Cardiac muscle cell (in vitro differentiated cells and primary cell): ENCODE measurements at places on chromosomes 6 and 20. TPM values are rescaled to one million over a fixed set of nuclear protein-coding genes. Genes with fewer than 3 reads are reported as not detected.
A peak's percentile ranks its signal among the peaks of the same experiment; 100 is the strongest.

DNA sequence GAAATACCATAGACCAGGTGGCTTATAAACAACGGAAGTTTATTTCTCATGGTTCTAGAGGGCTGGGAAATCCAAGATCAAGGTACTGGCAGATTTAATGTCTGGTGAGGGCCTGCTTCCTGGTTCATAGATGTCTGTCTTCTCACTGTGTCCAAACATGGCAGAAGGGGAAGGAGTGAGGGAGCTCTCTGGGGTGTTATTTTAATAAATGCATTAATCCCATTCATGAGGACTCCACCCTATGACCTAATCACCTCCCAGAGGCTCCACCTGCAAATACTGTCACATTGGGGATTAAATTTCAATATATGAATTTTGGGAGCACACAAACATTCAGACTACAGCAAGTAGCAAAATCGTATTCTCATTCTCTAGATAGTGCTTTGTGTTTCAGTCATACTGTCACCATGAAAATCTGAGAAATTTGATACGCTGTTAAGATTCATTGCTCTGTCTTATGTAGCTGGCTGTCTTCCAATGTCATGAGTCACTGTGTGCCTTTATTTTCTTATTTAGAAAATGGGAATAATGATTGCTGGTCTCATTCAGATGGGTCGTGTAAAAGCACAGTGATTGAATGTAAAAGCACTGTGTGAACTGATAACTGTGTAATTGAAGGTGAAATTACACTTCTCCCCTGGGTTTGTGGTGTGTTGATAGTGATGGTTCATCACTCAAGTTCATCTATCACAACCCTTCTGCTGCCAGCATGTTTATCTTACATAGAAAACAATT is 8.9 kb upstream of the ERVFRD-1 start:
- DNase-seq: no peak

DNA sequence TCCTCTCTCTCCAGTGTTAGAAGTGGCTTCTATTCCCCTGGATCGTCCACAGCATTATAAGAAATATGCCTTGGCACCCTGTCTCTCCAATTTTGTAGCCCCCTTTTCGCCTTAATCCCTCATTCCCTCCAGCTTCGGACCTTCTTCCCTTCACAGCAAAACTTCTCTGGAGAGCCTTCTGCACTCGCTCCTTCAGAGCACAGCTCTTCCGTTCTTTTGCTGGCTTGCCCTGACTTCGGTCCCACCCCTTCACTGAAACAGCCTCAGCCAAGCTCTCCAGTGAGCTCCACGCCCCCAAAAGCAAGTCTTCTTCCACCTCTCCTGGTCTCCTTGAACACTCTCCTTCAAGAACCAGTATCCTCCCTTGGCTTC is 134.7 kb upstream of the RNF24 start:
- peak; percentile 78 for DNase-seq

DNA sequence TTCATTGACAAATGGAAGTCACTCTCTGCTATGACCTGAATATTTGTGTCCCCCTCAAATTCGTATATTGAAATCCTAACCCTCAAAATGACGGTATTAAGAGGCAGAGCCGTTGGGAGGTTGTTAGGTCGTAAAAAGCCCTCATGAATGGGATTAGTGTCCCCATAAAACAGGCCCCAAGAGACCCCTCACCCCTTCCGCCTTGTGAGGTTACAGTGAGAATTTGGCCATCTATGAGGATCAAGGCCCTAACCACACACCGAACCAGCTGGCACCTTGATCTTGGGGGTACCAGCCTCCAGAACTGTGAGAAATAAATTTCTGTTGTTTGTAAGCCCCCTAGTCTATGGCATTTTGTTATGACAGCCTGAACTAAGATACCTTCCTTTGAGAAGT is 52.5 kb upstream of the SLC22A16 start:
- DNase-seq: no peak

DNA sequence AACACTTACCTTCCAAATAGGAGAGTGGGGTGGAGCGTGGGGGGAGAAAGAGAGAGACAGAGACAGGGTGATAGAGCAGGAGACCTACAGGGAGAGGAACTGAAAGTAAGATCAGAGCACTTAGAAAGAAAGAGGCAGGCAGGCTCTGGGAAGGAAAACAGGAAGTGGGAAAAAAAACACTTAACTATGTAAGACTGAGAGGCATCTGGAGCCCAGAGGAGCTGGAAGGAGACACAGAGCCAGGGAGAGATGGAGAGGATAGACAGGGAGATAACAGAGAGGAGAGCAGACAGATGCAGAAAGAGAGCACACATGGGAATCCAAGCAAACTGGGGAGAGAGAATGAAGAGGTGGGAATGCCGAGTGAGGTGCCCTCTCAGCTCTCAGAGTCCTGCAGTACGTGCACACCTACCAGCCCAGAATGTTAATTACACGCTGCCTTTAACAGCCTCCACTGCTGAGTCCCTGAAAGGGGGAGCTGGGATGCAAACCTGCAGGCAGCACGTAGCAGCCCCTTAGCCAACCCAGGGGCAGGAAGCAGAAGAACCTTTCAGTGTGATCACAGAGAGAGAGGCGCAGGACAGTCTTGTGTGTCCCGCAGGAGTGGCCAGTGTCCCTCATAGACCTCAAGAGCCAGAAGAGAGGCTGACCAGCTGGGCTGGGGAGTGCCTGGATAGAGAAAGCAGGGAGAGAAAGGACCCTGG is 132.7 kb upstream of the LRFN2 start:
- DNase-seq: peak; percentile 60

DNA sequence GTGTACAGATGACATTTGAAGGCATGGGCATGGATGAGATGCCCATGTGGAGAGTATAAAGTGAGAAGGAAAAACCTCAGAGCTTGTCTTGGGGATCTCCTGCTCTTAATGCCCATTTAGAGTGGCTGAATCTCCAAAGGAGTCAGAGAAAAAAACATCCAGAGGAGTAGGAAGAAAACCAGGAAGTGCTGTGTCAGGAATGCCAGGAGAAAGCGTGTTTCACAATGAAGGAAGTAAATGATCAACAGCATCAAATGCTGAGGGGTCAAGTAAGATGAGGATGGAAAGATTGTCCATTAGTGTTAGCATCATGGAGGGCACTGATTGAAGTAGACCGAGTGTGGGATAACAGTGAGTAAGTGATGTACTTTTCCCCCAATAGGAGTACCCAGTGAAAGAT is 56.1 kb downstream of the FIG4 start:
- DNase-seq: no peak

DNA sequence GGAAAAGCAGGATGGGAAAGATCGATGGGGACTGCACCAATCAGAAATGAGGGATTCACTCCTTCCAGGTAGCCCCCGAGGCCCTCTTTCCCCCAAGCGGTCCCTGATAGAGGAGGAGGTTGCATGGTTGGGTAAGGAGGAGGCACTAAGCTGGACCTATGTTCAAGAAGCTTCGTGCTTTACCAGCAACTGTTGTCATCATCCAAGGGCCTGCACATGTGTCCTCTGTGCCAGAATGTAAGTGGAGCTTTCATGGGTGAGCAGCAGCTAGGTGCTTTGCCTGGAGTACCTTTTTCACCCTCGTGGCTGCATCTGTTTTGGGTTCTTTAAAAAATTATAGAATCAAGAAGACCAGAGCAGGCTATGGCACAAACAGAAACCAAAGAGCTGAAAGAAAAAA is 54.0 kb downstream of the GMPR start:
- no peak for DNase-seq

DNA sequence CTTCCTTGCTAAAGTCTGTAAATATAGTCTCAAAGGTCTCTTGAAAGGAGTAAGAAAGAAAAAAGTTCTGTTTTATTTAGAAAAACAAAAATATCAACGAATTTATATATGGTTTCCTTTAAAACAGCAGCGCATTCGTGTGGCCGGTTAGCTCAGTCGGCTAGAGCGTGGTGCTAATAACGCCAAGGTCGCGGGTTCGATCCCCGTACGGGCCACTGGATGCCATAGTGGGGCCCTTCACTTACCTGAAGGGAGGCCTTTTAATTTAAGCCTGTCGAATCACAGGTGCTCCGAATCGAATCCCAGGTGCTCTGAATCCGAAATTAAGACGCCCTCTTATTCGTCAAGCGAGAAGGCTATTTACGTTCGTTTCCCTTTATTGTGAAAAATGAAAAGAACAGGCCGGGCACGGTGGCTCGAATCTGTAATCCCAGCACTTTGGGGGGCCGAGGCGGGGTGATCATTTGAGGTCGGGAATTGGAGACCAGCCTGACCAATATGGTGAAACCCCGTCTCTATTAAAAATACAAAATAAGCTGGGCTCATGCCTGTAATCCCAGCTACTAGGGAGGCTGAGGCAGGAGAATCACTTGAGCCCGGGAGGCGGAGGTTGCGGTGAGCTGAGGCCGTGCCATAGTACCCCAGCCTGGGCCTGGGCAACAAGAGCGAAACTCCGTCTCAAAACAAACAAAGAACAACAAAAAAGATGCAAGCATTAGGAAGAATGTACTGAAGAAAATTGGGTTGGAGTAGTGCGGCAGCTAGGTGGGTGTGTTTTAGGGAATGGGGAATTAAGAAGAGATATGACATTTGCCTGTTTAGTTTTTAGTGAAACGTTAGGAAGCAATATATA is 195.8 kb upstream of the ZNF184 start:
- DNase-seq: peak; percentile 50

DNA sequence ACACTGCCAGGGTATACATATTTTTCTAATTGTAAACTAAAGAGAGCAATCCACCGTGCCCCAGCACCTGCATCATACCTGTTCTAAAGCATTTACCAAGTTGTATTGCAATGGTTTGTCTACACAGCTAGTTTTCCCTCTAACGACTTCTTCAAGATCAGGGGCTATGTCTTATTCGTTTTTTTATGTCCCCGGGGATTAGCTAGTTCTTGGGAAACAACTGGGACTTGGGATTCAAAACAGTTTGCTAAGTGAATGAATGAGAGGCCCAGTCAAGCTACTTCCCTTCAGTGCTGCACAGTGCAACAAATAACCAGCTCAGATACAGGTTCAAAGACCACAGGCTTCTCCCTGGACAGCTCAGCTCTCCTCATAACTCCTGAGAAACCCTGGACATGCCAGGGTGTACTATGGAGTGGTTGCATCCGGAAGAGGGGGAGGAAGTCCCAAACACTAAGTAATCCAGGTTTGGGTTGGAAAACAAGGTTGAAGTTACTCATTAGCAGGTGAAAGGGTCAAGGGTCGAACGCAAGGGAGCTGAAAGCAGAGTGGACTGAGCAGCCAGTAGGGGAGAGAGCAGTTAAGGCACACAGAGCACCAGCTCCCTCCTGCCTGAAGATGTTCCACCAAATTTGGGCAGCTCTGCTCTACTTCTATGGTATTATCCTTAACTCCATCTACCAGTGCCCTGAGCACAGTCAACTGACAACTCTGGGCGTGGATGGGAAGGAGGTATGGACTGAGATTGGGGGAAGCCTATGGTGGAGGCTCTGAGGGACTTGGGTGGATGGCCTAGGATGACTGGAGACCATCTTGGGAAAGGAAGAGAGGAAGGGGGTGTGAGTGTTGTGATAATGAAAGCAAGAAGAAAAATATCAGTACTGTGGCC is at the start of gene APOM:
TSS of gene APOM (plus strand) at position 546 of the 889 bp plus-strand sequence. CDS start at position 619, 73 bp downstream.
- no peak for DNase-seq

GRCh38 chr20:24643731-24644626 is 174.6 kb downstream of the SYNDIG1 start:
- DNase-seq: no peak

GRCh38 chr6:137798846-137799245 is 68.2 kb upstream of the TNFAIP3 start:
- DNase-seq: no peak

DNA sequence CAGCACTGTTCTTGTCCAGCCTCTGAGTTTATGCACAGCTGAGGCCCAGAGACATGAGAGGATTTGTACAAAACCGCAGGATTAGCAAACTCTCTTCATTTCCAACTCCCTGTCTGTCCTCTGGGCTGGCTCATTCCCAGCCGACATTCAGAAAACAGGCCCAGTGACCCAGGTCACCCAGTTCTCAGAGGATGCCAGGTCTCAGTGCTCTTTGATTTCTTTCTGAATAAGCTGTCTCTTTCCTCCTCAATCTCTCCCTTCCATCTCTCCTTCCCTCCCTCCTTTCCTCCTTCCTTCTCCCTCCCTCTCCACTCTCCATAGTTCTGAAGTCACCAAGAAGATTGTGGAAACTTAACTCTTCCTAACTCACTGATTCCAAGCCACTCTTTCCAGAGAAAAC is 372.7 kb upstream of the SULF2 start:
- no peak for DNase-seq

GRCh38 chr20:62355516-62355877 is 11.6 kb downstream of the LAMA5 start:
- peak; percentile 41 for DNase-seq

GRCh38 chr20:63877755-63878470 is 12.8 kb downstream of the TPD52L2 start:
- no peak for DNase-seq

GRCh38 chr6:45696738-45697137 is 318.9 kb downstream of the CLIC5 start:
- DNase-seq: no peak

DNA sequence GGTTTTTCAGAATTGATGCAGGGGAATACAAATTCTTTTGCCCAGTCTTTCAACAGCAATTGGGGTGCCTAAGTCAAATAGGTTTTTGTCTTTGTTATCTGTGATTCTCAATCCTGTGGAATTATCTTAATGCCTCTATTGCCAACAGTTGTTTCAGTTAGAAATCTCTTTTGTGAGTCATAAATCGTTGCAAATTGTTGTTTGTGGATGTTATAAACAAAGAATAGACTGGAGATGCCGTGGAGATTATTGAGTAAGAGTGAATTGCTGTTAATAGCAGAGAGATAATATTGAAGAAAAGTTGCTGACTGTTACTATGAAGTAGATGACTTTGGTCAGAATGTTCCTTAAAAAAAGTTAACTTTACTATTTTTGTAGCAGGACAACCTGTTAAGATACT is 63.7 kb upstream of the POPDC3 start:
- DNase-seq: no peak

GRCh38 chr6:160344271-160344670 is 3.9 kb upstream of the SLC22A3 start:
- DNase-seq: no peak

DNA sequence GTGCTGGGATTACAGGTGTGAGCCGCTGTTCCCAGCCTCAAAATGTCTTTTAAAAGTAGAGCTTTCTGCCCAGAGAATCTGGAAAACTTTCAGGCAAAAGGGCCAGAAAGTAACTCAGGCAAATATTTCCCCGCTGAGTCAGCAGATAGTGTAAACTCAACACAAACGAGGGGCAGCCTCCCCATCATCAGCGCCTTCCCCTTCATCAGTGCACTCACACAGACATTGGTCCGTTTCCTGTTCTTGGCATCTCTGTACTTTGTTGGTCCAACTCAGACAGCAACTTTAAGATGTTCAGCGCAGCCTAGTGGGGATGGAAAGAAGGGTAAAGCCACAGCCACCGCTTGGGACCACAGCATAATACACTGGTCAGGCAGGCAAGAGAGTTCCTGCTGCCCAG is 69.5 kb downstream of the CSE1L start:
- DNase-seq: no peak

- DNase-seq: no peak
Measured at GRCh38 chr6:81700414-81700813, 52.1 kb downstream of the TENT5A start.

Gene GLP1R
- total RNA-seq: 0.11 and 0.12 TPM in 2 replicates

Gene SOD2
- 172 and 176 TPM in 2 replicates for total RNA-seq

Gene ADTRP
- not detected in 2 replicates for total RNA-seq

Gene TRIM10
- total RNA-seq: not detected in 2 replicates

Gene TP53TG5
- 0.32 and 0.39 TPM in 2 replicates for total RNA-seq

Gene NKX2-2
- not detected in 2 replicates for total RNA-seq

Gene MOXD1
- total RNA-seq: 19.0 and 30.6 TPM in 2 replicates

Gene ZNF343
- total RNA-seq: 8.6 and 13.0 TPM in 2 replicates
